Activated CD4-positive, alpha-beta T cell treated with anti-CD3 and anti-CD28 coated beads, Interleukin-2, amount 10 ng/mL, durations not matched to agents 24 days and 14 days (primary cell): ENCODE measurements at places on chromosomes 12 and 14. TPM values are rescaled to one million over a fixed set of nuclear protein-coding genes. Genes with fewer than 3 reads are reported as not detected.

SYNE3 gene
- total RNA-seq = 45.2 and 46.3 TPM in 2 replicates

EID3 gene
- total RNA-seq = 9.0 and 9.7 TPM in 2 replicates

DAD1 gene
- 255 and 266 TPM in 2 replicates for total RNA-seq

PTGER2 gene
- 66.7 and 69.9 TPM in 2 replicates for total RNA-seq

RIMBP2 gene
- not detected in 2 replicates for total RNA-seq

SSTR1 gene
- not detected in 2 replicates for total RNA-seq

CLEC4D gene
- not detected in 2 replicates for total RNA-seq

SYT1 gene
- total RNA-seq = not detected in 2 replicates

ALX1 gene
- not detected in 2 replicates for total RNA-seq

RASSF8 gene
- total RNA-seq = 0.17 and 0.37 TPM in 2 replicates

SIX1 gene
- total RNA-seq = 0.26 and 0.31 TPM in 2 replicates

DNA sequence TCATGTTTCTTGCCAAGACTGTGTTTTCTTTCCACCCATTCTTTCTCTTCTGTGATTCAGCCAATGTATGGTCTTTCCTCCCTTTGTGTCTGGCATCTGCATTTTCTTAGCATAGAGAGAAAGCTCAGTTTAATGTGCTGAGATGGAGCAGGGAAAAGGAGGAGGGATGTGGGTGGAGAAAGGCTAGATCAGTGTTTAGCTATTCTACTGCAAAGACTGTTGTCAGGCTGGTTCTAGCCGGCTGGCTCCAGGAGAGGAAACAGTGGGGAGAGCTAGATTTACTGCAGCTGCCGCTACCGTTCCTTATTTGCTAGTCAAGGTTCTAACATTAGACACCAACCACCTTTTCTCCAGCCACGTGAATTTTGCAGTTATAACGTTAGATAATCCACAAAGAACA is 5.2 kb upstream of the RIMKLB start:
- DNase-seq = no peak

GRCh38 chr12:52630008-52630500 is 11.7 kb upstream of the KRT73 start:
- no peak for DNase-seq

- no peak for DNase-seq
These were observed 105.3 kb downstream of the WIF1 start for GRCh38 chr12:65015850-65016249.

GRCh38 chr14:100305324-100306100 is 732 bp downstream of the SLC25A29 start:
- DNase-seq = peak; percentile 84

- DNase-seq = no peak
These were observed 21.7 kb downstream of the MGST1 start for GRCh38 chr12:16369156-16369555.

DNA sequence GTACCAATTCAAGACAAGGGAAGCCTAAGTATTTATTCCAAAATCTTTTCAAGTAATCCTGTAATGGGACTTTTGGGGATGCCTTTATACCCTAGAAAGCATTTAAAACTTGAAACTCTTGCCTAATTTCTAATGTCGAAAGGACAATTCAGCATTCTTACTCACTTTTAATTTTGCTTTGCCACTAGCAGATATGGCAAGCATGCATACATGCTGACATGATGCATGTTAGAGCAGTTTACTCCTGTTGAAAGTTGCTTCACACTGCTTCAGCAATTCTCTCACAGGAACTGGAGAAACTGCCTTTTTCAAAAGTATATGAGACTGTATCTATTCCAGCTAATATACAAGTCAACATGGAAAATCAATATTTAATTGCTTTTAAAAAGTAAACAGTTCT is 79.9 kb downstream of the TAOK3 start:
- no peak for DNase-seq

DNA sequence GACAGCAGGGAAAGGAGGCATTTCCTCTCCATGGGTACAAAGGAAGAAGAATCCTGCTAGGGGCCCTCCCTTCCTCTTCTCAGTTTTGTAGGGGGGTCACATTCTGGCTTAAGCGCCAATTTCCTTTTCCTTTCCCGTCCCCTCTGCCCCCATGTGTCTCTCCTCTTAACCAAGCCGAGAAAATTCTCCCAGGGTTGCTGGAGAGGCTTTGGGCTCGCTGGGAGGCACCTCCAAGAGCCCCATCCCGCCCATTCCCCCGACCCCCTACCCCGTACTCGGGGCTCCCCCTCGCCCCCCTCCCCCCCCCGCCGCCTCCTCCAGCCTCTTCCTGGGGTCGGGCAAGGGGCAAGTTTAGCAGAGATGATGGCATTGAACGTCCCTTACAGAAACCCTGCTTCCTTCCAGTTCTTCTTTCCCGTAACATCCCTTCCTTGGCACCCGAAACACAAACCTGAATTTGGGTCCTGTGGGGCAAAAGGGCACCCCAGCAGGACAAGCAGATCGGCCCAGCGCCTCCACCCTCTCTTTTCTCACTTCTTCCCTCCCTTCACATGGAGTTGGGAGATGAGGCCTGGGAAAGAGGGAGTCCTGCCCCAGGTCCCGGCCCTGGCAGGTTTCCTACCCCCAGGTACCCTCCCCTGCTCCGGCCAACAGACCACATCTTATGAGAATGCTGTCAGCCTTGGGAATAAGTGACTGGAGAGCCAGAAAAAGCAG is 13.7 kb downstream of the PLEKHG6 start:
- DNase-seq = no peak

GRCh38 chr12:53510181-53510812 is 3.0 kb upstream of the NPFF start:
- DNase-seq = no peak

DNA sequence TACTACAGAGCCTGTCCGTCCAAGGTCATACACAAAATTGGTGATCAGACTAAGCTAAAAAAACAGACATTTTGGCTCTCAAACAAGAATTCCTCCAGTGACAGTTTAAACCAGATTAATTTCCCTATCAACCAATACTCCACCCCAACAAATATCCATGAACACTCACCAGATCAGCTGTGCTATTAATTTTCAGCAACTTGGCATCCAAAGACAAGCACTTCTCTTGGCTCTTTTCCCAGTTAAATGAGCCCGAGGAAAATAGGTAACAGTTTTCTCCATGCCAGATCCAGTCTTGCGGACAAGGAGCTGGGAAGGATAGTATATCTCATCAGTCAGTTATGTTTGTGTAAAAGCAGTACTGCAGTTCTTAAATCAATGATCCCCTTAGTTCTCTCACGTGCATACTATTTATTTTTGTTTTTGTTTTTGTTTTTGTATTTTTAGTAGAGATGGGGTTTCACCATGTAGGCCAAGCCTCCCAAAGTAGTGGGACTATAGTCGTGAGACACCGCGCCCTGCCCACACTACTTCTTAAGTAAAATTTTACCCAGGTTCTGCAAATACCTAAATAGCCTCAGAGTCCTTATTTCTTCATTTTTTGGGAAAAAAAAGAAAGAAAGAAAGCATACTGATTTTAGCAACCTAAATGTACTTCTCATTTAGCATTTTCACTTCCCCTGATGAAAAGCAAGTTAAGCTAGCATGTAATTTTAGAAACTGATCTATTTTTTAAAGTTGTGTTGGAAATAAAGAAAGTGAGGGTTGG is 11.1 kb downstream of the OLR1 start:
- DNase-seq = no peak

GRCh38 chr14:49897965-49898364 is 5.1 kb downstream of the ARF6 start:
- no peak for DNase-seq

DNA sequence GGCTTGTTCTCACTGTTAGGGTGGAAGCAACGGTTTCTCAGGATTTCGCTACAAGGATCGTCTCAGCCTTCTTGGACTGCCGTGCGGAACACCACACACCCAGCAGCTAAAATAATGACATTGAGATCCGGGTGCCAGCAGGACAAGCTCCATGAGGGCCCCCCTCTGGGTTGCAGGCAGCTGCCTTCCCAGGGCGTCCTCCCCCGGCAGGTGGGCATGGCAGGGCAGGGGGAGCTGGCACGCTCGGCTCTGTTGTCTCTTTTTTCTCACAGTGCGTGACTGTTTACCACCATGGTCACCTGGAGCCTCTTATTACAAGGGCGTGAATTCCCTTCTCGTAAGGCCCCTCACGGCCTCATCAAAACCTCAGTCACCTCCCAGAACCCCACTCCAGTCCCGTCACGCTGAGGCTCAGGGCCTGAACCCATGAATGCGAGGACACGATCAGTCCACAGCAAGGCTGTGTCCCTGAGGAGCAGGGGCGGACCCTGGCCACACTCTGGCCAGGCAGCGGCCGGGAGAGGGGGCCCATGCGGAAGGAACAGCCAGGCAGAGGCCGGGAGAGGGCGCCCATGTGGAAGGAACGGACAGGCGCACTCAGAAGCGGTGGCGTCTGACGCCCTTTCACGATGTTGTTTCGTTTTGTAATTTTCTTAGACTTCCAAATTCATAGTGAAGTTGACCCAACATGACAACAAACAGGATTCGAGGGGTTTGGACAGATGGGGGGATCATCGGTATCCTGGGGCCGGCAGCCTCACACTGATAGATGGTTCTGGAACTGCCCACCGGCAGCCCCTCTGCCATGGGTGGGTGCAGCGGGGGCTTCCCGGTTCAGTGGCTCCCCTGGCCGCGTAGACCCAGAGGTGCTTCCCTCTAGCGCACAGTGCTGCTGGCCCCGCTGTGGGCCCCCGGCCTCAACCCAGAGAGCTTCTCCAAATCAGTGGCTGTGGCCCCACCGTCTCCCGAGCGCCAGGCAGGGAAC is 10.0 kb downstream of the LRCOL1 start:
- peak; percentile 78 for DNase-seq

- no peak for DNase-seq
These were observed 1630.4 kb upstream of the SEL1L start for GRCh38 chr14:83164016-83164415.

DNA sequence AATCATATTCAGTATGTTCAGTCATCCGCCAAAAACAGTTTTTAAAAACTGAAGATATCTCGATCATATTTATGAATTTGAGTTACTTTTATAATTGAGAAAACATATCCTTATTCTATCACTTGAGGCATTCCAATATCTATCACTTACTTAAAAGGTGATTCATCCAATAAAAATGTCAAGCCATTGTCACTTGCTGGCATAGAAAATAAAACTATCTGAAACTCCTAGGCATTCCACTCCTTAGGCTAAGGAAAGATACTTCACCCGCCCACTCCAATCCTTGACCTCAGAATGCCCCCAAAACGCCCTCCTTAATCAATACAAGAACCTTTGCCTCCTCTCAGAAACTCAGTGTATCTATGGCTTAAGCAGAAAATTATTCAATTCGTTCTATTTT is 51.3 kb upstream of the AMIGO2 start:
- no peak for DNase-seq

GRCh38 chr14:71733210-71733883 is 198.9 kb upstream of the RGS6 start:
- no peak for DNase-seq

DNA sequence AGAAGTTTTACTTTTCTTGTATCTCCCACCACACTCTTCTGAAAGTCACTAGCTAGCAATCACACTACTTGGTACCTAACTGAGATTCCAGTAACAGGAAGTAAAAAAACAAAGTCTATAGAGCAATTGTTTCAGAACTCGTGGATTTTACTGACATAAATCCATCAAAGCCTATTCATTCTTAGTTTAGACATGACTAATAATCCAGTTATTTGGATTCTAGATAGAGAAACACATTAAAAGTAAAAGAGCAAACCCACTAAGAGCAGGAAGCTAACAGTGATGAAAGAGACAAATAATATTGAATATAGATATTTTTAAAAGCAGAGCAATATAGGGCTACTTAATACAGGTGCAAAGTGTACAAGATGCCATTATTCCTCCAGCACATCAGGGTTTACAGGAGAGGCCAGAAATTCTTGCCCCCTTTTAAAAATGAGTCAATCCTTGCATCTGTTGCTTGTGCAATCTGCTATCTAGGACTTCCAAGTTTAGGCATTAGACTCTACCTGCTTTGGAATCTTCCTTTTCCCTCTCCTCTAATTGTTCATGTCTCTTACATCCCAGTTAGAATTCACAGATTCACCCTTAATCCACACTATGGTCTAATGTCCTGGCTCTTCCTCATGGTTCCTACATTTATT is 6.0 kb downstream of the HEATR5A start:
- DNase-seq = no peak

GRCh38 chr14:21714318-21714929 is 40.8 kb upstream of the OR4E1 start:
- DNase-seq = no peak

GRCh38 chr14:90630171-90630806 is 185.9 kb downstream of the TTC7B start:
- no peak for DNase-seq

DNA sequence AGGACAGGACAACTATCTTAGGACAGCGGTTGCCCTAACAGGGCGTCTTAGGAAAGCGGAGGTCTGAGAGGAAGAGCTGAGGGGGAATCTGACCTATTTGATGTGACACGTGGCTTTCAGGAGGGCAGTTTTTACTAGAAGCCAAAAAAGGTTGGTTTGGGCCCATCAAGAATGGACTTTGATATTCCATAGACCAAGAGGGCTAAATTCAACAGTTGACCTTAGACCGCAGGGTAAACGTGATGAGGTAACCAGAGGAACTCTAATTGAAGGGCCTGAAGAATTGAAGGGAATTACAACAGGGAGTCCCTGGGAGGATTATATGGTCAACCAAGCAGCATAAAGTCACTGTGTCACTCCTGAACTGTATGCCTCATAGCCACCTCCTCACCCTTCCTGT is 11.5 kb downstream of the C1S start:
- no peak for DNase-seq

DNA sequence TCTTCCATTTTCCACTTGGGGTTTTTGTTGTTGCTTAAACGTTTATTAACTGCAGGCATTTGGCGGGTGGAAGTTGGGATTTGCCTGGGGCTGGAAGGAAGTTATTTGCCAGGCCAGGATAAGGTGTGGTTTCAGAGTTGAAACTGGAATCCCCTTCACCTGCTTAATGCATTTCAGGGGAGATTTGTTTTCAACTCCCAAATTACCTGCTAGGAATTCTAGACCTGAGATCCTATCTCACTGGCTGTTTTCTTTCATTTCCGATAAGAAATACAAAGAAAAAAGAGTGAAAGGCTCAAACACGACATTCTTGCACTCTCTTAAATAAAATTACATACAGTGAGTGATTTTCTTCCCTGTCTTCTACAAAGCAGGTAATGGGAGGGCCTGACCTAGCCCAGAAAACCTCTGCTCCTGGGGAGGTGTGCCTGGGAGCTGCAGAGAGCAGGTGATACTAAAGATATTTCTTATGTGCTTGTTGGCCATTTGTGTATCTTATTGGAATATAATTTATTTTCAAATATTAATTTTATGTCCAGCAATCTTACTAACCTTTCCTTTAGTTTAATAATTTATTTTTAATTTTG is 278.2 kb downstream of the ZFP36L1 start:
- no peak for DNase-seq
